Stimulated activated CD8-positive, alpha-beta memory T cell treated with anti-CD3 and anti-CD28 coated beads, Interleukin-12 subunit alpha, Interleukin-12 subunit beta, amount 100 ng/mL, for 4 hours (primary cell): ENCODE measurements at places on chromosomes 1 and 21.

- DNase-seq = no peak
Measured at GRCh38 chr1:93730621-93731020, 49.0 kb upstream of the BCAR3 start.

GRCh38 chr1:118151312-118151937 lies 33.6 kb downstream of the SPAG17 start:
- no peak for DNase-seq

- no peak for DNase-seq
Measured at GRCh38 chr1:214044438-214045214, 56.9 kb downstream of the PROX1 start.

- no peak for DNase-seq
Measured at GRCh38 chr1:21032741-21033140, 144.0 kb downstream of the EIF4G3 start.

DNA sequence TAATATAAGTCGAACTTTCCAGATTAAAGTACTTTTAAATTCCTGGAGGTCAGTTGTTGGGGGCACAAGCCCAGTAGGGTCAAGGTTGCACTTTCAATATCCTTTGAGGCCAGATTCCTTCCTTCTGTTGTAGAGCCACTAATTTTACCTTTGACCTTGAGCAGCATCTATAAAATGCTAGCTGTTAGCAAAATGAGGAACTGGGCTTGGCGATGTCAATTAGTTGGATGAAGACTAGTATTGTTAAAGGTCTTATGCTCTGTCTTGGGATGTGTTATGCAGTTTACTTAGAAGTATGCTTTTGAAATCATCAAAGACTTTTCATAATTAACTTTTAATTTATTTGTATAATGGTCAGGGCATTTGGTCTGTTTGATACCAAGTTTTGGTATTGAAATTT lies 425.9 kb upstream of the PROX1 start:
- no peak for DNase-seq

DNA sequence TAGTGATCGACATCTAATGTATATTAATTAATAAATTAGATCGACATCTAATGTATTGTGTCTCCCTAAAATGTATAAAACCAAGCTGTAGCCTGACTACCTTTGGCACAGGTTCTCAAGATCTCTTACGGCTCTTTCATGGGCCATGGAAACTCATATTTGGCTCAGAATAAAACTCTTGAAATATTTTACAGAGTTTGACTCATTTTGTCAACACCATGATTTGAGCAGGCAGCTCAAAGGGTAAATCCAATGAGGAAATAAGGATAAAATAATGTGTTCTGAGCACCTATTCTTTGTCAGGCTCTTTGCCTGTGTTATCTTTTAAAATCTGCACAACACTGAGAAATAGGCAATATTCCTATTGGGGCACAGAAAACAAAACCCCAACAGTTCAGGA lies 223.4 kb upstream of the DUSP10 start:
- no peak for DNase-seq

- DNase-seq = no peak
Measured at GRCh38 chr21:36471254-36471723, 8.6 kb downstream of the CLDN14 start.

DNA sequence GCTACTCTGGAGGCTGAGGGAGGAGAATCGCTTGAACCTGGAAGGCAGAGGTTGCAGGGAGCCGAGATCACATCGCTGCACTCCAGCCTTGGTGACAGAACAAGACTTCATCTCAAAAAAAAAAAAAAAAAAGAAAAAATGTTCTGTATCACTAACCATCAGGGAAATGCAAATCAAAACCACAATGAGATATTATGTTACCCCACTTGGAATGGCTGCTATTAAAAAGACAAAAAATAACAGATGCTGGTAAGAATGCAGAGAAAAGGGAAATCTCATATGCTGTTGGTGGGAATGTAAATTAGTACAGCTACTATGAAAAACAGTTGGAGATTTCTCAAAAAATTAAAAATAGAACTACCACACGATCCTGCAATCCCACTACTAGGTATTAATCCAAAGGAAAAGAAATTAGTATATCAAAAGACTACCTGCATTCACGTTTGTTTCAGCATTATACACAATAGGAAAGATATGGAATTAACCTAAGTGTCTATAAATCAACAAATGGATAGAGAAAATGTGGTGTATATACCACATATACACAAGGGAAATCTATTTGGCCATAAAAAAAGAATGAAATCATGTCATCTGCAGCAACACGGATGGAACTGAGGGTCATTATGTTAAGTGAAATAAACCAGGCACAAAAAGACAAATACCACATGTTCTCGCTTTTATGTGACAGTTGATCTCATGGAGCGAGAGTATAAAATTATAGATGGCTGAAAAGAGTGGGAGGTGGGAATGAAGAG lies 62.6 kb downstream of the ABL2 start:
- DNase-seq = no peak

DNA sequence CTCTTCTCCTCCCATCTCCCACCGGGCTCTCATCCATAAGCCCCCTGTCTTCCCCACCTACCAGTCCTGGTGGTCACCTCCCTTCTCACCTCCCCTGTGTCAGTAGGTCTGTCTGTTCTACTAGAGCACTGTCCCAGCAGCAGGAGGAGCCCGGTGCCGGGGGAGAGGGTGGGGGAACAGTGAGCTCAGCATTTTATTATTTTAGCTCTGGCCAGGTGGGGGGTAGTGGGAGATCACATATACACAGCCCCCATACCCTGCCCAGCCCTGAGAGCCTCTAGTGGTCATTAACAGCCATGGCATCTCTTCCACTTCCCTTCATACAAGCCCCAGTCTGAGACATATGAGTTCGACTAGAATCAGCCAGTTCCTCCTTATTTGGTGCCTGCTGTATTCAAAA lies at the start of gene TMOD4:
Gene TMOD4 (minus strand): TSS at position 119 of the 400 bp plus-strand sequence. CDS start 1,106 bp downstream, outside the sequence.
- no peak for DNase-seq

DNA sequence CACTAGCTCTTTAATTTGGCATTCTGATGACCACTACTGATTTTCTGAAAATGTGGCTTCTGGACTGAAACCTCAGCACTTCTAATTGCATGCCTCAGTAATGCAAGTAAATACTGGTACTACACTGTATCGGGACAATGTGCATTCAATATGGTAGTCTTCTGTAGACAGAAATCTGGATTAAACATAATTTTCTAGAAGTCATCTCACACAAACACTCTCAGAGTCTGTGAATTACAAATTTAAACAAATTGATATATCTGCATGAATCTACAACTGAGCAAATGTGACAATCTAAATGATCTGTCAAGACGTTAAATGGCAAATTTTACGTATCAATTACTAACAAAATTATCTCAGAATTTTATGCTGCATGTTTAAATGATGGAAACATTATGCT lies 23.7 kb downstream of the HP1BP3 start:
- DNase-seq = no peak

DNA sequence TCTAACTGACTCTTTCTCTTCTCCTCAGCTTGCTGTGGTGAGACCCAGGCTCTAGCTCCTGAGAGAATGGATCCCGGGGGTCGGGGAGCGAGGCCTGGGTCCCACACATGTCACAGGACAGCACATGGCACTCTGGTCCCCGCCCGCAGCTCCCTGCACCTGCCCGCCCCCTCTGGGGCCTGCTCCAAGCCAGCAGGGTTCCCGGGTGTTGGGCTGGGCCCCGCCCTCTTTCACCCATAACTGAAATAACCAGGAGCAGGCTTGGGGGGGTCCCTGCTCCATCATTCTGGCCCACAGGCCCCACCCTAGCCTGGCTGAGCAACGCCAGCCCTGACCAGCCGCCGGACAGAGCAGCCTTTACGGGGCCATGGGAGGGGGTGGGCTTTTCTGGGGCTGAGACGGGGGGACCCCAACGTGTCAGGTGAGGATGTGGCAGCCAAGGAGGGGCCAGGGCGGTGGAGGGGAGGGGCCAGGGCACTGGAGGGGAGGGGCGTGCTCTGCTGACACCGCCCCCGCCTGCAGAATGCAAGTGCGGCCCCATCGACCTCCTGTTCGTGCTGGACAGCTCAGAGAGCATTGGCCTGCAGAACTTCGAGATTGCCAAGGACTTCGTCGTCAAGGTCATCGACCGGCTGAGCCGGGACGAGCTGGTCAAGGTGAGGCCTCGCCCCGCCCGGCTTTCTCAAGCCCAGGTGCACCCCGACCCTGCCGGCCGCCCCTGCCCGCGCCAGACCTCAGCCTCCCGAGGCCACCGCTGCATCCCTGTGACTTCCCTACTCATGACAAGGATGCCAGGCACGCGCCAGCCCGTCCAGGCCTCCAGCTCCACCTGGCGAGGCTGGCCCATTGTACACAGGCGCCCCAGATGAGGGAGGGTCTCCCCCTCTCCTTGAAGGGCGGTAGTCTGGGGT lies 19.4 kb downstream of the COL6A1 start:
- no peak for DNase-seq

DNA sequence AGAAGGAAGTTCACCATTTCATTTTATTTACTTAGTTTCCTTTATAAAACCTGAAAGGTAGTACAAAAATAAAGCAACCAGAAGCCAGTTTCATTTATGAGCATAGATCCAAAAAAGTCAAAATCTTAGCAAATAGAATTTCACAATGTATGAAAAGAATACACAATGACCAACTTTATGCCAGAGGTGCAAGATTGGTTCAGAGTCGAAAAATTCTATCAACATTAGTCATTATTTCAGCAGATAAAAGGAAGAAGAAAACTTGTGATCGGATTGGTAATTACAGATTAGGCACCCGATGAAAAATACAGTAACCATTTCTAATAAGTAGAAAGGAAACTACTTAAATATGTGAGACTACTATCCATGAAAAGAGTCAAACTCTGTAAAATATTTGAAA lies 89.1 kb downstream of the ITSN1 start:
- DNase-seq = no peak

DNA sequence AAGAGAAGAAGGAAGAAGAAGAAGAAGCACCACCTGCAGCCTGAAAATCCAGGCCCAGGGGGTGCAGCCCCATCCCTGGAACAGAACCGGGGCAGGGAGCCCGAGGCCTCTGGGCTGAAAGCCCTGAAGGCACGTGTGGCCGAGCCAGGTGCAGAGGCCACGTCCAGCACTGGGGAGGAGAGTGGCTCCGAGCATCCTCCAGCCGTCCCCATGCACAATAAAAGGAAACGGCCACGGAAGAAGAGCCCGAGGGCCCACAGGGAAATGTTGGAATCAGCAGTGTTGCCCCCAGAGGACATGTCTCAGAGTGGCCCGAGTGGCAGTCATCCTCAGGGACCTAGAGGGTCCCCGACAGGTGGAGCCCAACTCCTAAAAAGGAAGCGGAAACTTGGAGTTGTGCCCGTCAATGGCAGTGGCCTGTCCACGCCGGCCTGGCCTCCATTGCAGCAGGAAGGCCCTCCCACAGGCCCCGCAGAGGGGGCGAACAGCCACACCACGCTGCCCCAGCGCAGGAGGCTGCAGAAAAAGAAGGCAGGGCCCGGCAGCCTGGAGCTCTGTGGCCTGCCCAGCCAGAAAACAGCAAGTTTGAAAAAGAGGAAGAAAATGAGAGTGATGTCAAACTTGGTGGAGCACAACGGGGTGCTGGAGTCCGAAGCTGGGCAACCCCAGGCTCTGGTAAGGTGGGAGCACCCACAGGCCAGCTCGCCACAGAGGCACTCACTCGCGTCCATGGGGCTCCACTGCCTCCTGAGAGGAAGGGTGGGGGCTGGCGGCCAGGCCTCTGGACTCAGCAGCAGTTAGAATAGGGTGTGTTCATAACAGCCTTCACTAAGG lies 28.4 kb downstream of the RRP1B start:
- no peak for DNase-seq

DNA sequence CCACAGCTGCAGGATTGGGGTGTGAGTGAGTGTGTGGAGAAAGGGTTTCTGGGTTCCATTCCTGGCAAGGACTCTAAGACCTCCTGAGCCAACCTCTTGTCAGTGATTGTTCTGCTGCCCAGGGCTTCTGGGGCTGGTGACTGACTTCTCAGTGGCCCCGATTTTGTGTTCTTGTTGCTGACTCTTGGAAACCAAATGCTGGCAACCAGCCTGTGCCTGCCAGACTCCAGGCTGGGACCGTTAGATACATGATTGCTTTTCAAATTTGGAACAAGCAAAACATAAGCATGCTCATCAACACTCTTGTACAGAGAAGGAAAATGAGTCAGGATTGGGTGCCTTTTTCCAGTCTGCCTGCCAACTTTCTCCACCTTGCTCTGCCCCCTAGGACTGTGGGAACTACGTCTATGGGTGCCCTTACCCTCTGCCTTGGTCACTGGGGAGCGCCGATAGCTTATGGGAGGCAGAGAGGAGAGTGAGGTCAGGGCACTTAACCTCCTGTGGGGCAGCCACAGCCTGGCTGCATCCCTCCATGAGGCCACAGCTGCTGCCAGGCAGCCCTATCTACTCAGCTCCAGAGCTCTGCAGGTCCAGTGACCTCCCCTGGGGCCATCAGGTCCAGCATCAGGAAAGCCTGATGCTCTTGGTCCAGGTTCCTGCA lies 39.3 kb upstream of the EPS8L3 start:
- no peak for DNase-seq

DNA sequence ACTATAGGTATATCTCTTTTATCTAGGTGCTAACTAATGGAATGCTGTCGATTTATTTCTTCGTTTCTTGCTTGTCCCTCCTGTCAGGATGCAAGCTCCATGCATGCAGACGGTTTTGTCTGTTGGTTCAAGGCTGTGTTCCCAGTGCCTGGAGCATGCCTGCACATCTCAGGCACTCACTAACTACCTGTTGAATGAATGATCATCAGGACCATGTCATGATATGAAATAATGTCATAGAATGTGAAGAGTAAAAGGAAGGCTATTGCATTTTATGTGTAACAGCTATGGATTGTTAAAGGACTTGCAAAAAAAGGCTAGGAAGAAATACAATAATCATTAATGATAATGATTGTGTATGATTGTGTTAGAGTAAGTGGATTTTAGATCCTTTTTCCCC lies 4.2 kb downstream of the GPR25 start:
- DNase-seq = no peak

GRCh38 chr1:71839876-71840275 lies 442.5 kb downstream of the NEGR1 start:
- DNase-seq = no peak

- DNase-seq = no peak
Measured at GRCh38 chr21:36973986-36974850, 7.7 kb upstream of the HLCS start.

GRCh38 chr1:200895801-200896530 lies 1.3 kb downstream of the INAVA start:
- no peak for DNase-seq

- DNase-seq = no peak
Measured at GRCh38 chr1:62304515-62304914, 14.7 kb downstream of the KANK4 start.
